Activated CD4-positive, alpha-beta T cell treated with anti-CD3 and anti-CD28 coated beads, Interleukin-2, amount 50 U/mL, for 48 hours (primary cell): ENCODE measurements at places on chromosomes 1 and 21.

DNA sequence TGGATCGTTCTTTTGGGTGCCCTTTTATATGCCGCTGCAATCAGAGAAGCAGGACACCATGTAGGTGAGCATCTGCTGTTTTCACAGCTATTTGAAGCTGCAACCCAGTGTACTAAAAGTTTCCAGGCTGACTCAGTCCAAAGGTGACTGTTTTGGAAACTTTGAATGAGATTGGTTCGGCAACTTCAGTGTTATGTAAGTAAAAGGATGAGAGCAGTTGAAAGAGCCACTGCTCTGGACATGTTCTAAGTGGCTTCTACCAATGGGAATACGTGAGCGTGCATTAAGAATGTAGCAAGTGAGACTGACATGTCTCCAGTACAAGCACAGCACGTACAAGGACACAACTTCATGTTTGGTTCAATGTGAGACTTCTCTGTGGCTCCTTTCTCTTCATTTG, 55.6 kb downstream of the DDR2 start:
- no peak for DNase-seq

DNA sequence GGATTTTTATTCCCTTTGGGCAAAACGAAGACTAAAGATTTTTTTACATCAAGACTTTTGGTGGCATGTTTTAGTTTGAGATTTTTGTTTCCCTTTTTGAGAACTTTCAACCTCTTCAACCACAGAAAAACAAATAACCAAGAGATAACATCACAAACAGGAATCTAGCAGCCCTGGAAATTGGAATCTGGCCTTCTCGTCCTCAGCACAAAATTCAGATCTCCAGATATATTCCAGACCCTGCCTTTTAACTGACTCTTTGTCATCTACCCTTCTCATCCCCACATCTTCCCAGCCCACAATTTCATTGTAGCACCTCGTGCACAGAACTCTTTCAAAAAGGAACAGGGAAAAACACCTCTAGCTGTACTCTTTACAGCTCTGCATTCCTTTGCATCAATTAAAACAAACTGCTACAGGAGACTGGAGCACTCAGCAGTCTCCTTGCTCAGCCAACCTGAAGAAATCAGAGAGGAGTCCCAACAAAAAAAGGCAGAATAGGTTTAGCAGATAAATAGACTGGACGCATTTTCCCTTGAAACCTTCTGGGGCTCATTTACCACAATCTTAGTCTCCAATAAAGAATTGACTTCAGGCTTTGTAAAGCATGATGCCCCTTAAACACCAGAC, 251.0 kb downstream of the TTLL7 start:
- DNase-seq = no peak

GRCh38 chr1:24984800-24985522, 54.9 kb upstream of the RUNX3 start:
- no peak for DNase-seq

DNA sequence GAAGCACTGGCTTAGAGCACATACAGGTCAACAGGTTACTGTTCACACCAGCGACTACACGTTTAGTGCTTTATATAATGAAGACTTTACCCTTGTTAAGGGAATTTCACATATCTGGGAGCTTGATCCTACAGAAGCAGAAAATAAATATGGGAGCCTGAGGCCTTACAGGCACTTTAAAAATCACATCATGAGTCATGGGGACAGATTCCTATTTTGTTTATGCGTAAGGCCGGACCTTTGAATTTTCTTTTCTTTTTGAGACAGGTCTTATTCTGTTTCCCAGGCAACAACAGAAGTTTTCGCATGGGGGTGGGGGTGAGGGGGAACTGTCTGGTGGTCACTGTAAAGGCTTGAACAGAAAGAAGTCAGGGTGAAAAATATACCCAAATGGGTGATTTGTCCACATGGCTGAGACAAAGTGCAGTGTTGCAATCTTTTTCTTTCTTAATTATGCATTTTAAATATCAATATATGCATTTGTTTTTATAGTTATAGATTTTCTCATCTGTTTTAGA, 276.7 kb downstream of the KCNH1 start:
- no peak for DNase-seq

DNA sequence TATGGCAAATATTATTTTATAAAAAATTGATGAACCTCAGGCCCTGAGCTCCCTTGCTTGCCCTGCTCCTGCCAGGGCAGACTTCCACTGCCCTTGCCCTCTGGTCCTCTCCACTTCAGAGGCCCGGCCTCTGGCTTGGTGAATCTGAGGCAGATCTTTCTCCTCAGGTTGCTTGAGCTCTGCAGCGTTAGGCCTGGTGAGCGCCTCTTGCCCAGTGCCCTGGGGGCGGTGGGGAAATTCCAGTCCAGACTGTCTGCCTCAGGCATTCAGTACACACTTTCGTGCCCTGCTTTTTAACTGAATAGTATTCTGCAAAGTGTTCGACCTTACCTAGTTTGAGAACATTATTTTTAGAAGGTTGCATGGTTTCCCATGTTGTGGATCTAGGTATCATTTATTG, 98.2 kb downstream of the PCBP3 start:
- DNase-seq = no peak
